Hindlimb muscle (tissue), 1 donor: ENCODE measurements at places on chromosomes 13 and 19. TPM values are rescaled to one million over a fixed set of nuclear protein-coding genes. Genes with fewer than 3 reads are reported as not detected.

Gene KIR3DL2
- polyA plus RNA-seq = not detected

Gene HIPK4
- 1.6 TPM for polyA plus RNA-seq

DNA sequence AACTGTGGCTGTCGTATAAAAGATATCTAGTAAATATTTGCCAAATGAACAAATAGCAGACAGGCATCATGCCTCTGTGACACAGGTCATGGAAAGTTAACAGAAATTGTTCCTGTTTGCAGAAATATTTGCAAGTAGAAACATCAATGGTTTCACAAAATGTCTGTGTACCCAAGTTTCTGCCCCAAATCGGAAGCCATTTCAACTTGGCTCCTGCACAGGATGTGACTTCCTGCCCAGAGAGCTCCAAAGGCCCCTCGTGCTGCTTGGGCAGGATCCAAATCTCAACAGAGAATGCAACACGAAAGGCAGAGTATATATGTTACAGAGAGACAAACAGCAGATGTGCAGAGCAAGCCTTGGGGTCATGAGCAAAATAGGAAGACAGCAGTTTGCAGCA, 95.5 kb upstream of the SERP2 start:
- no peak for DNase-seq

Gene COX6B2
- 0.65 TPM for polyA plus RNA-seq

Gene KLC3
- 0.41 TPM for polyA plus RNA-seq

DNA sequence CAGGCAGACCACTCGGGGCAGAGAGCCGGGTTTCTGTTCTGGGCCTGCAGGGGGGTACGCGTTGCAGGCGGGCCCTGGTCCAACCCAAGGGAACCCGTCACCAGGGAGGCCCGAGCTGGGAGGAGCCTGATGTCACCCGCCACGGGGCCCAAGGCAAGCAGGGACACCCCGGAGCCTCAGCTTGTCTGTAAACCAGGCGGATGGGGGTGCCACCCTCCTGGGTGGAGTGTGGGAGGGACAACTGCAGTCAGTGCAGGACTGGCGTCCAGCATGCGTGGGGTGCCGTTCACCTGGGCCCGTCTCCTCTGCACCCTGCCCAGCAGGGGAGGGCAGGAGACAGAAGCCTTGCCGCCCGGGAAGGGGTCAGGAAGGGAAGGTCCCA, 7.0 kb downstream of the CACTIN start:
- DNase-seq = no peak

- DNase-seq = no peak
Measured at GRCh38 chr13:43300865-43301264, 277.5 kb downstream of the DNAJC15 start.

GRCh38 chr19:32041681-32042292, 303.6 kb upstream of the ZNF507 start:
- peak; percentile 67 for DNase-seq

- no peak for DNase-seq
Measured at GRCh38 chr13:76027131-76027530, 391.0 kb downstream of the LMO7 start.

Gene FPR2
- 0.61 TPM for polyA plus RNA-seq

Gene OR4F17
- not detected for polyA plus RNA-seq

Gene RNF225
- polyA plus RNA-seq = not detected

Gene PRDX2
- polyA plus RNA-seq = 169 TPM

Gene SIGLEC5
- 0.35 TPM for polyA plus RNA-seq

Gene CD320
- polyA plus RNA-seq = 21.7 TPM

DNA sequence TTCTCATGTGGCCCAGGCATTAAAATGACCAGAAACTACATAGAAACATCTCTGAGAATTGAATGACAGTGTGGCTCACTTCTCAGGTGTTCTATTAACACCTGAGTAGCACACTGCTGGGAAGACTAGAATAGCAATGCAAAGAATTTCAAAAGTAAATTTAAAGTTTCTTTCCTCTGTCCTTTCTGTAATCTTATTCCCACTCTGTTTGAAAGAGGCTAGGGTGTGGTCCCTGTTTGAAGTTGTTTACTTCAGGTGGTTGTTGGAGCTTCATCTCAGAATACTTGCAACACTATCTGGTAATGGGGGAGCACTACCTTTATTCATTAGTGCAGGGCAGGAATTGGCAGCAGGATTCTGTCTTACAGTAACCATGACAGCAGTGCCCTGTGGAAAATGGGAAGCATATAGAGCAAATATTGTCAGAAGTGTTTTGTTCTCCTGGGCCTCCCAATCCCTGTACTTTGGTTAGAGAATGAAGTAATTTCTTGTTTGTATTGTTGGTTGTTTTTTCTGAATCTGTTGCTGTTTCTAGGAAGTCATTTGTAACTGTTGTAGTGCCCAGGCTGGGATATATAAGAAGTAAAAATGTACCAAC, 1210.2 kb upstream of the ATXN8OS start:
- DNase-seq = no peak

GRCh38 chr13:50208826-50209335, 193.6 kb downstream of the KCNRG start:
- DNase-seq = peak; percentile 45

GRCh38 chr13:108643646-108644353, 14.4 kb downstream of the MYO16 start:
- DNase-seq = no peak

Gene USHBP1
- polyA plus RNA-seq = 8.8 TPM

DNA sequence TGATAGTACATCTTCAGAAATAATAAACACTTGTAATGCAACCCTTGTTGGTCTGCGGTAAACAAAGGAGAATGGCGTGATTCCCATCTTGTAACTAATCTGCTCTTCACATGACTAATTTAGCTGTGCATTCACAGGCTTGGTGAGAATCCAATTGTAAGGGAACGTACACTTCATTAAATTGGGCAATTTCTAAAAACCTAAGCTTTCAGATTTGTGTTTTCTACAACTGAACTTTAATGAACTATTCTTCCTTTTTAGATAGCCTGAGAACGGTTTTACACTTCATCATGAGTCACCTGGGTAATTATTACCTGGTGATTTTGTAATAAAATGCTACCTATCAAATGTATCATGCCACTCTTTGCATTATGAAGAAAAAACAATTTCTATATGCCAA, 306.9 kb downstream of the KLF5 start:
- no peak for DNase-seq

DNA sequence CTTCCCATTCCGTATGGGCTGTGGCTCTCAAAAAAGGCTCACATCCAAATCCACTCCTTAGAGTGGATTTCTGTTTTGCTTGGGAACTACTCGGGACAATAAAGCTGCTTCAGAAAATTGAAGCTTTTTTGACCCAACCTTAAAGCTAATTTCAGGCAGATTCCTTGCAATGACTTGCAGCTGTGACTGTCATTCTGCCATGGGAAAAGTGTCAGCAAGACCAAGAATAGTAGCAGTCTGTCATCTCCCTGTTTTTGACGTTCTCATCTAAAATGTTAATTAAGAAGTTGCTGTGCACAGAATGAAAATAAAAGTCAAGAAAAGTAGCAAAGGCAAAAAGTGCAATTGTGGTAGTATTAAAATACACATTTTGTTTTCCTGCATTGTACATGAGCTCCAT, 304.7 kb downstream of the COG6 start:
- DNase-seq = no peak

DNA sequence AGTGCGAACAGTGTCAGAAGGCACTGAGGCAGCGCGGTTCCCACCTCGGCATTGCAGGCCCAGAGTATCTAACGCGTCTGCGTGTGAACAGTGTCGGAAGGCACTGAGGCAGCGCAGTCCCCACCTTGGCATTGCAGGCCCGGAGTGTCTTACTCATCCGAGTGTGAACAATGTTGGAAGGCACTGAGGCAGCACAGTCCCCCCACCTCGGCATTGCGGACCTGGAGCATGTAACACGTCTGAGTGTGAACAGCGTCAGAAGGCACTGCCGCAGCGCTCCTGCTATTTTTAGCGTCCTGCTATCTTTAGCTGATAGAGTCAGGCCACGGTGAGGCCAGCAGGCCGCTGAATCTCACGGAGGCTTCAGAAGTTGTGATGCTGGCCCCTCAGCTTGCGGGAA, 39.6 kb downstream of the ATP11A start:
- DNase-seq = no peak

Gene UNC13A
- 0.10 TPM for polyA plus RNA-seq

- peak; percentile 59 for DNase-seq
Measured at GRCh38 chr13:105997581-105998550, 537.6 kb downstream of the EFNB2 start.

DNA sequence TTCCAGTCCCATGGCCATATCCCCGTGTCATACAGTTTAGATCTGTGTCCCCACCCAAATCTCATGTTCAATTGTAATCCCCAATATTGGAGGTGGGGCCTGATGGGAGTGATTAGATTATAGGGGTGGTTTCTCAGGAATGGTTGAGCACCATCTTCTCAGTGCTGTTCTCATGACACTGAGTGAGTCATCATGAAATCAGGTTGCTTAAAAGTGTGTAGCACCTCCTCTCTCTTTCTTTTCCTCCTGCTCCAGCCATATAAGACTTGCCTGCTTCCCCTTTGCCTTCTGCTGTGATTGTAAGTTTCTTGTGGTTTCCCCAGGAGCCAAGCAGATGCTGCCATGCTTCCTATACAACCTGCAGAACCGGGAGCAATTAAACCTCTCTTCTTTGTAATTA, 197.8 kb downstream of the NALCN start:
- no peak for DNase-seq

- no peak for DNase-seq
Measured at GRCh38 chr19:12784871-12785430, 6.3 kb upstream of the JUNB start.

Gene CSNK1A1L
- not detected for polyA plus RNA-seq

DNA sequence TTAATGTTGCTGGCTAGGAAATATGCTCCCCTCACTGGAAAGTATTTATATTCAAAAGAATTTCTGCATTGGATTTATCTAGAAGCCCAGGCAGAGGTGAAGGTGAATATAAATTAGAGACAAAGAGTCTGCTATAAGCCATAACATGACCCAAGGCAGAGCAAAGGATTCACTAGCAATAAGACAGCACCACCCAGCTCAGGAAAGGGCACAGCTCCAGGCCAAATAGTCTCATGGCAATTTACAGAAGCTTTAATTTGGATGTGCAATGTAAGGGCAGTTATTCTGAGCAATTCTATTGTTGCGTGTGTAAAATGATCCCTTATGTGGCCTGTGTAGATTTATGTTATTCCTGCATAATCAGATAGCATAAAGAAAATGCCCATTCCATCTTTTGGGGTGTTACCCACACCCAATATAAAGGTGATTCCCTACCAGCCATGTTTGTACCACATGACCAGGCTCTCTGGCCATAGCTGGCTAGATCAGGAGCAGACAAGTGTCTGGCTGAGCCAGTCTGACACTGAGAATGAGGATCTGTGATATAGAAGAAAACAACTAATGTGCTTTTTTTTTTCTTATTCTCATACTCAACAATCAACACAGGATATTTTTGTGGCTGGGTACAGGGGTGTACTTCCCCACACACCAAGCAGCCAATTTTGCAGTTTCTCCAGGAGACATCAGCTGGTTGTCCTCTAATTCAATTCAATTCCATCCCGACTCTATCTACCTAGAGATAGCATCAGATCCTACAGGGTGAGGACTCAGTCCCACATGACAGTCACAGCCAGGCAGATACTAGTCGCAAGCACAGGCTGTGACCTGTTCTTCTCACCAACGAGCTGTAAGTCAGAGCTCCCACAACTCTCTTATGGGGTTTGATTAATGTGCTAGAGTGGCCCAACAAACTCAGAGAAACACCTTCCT, 181.4 kb downstream of the KCTD15 start:
- no peak for DNase-seq

- DNase-seq = no peak
Measured at GRCh38 chr13:96686286-96686685, 308.0 kb downstream of the OXGR1 start.

GRCh38 chr13:46615888-46616531, 63.0 kb downstream of the LRCH1 start:
- no peak for DNase-seq

Gene CYP4F2
- polyA plus RNA-seq = not detected
